Camera-type eye (tissue), 1 donor: ENCODE measurements at places on chromosomes 1 and 21. TPM values are rescaled to one million over a fixed set of nuclear protein-coding genes. Genes with fewer than 3 reads are reported as not detected.

The TSPAN2 gene
- 7.3 TPM for total RNA-seq

The TCEANC2 gene
- total RNA-seq = 7.1 TPM

The SRM gene
- 21.1 TPM for total RNA-seq

The RGS8 gene
- total RNA-seq = 160 TPM

The AJAP1 gene
- total RNA-seq = 7.6 TPM

The TAS1R1 gene
- not detected for total RNA-seq

The C8A gene
- not detected for total RNA-seq

The IFI44 gene
- 23.2 TPM for total RNA-seq
